ENCODE measurements at places on chromosomes 2 and 18. TPM values are rescaled to one million over a fixed set of nuclear protein-coding genes. Genes with fewer than 3 reads are reported as not detected.

The DPY30 gene
- 64.1 TPM for total RNA-seq

The SIX2 gene
- total RNA-seq = 0.29 TPM

The KIF1A gene
- total RNA-seq = 0.42 TPM

The CNTNAP5 gene
- not detected for total RNA-seq

The PLEK gene
- total RNA-seq = 20.2 TPM

The SULT1C4 gene
- total RNA-seq = 8.8 TPM
